ENCODE measurements at places on chromosomes 16 and 17. TPM values are rescaled to one million over a fixed set of nuclear protein-coding genes. Genes with fewer than 3 reads are reported as not detected.
A peak's percentile ranks its signal among the peaks of the same experiment; 100 is the strongest.

DNA sequence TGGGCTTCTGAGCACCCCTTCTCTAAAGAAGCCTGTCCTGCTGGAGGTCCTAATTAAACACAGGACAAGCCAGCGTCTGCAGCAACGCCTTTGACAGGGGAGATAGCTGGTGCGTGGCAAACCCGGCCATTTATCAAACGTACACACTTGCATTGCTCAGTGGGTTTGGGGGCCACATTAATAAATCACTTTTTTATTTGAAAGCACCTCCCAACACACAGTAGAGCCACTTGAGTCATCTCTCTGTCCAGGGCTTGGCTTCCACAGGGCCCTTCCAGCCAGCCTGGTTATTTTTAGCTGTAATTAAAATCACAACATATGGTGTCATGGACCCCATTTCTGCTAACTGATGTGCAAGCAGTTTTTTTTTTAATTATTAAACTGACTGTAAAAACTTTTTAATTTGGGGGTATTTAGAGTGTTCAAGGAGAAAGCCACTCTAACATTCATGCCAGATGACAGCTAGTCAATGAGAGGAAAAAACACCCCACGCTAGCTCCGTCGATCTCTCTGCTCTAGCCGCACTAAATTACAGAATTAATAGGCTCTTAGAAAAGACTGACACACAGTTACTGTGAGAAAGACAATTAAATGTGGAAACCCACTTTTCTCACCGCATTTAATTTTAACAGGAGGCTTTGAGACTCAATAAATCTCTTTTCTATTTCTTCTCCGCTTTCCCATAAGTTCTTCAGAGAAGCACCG, 201.0 kb upstream of the WSCD1 start:
- DNase-seq: no peak

DNA sequence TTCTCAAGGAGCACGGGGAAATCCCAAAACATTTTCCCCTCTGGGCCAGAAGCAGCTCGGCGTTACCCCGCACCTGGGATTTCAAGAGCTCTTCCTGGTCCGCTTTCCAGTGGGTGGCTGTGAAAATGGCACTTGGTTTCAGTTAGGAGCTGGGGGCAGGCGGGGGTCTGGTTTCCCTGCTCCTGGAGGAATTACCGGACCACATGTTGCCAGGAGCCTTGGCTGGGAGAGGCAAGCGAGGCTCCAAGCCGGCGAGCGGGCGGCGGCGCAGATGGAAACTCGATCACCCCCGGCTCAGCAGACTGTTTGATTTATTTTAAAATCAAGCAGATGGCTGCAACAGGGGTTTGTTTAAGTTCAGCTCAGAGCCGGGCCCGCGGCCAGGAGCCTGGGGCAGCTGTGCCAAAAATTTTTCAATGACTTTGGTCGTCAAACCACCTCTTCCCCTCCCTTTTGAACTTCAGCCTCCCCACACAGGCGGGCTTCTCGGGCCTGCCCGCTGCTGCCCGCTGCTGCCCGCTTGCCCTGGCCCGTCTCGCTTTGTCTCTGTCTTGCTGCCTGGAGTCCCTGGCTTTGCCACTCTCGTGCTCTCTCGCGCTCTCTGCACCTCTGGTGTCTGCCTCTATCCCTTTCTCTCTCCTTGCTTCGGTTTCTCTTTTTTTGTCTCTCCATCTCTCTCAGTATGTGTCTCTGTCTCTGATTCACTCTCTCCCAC, 108.0 kb upstream of the CIBAR2 start:
- DNase-seq: peak; percentile 77

GRCh38 chr16:30350134-30350871, 4.8 kb downstream of the CD2BP2 start:
- no peak for DNase-seq

CD300E gene
- total RNA-seq: 0.46 TPM

MARVELD3 gene
- not detected for total RNA-seq

GRIN2A gene
- 4.3 TPM for total RNA-seq

DNA sequence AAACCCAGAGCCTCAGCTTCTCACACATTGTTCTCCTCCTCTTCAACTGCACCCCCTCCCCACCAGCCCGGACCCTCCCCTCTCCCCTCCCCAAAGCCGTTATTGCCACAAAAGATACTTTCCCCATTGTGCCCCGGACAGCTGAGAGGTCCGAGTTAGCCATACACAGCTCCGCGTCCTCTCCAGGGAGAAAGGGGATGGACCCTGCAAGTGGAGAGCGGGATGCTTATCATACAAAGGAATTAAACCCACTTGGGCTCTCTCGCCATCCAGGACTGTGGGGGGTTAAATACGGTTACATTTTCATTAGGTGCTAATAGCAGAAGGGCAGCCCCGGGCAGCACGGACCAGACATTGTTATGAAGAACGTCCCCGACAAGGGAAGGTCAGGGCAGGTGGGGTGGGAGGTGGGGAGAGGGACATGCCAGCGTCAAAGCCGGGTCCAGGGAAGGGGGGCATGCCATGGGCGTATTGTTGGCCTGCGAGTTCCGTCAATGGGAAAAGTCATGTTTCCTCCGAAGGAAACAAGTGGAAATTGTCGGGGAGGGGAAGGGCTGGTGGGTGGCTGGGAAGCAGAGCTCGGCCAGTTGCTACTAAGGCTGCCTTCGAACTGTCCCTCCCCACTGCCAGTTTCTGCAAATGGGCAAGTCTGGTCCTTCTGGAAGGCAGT, 99.1 kb downstream of the SOX9 start:
- no peak for DNase-seq

Data from Right ventricle myocardium inferior (tissue), 1 donor.